Amygdala (tissue), 56 donors: ENCODE measurements at places on chromosomes 4 and X.

- no peak for DNase-seq
These were observed 101.9 kb downstream of the IGSF1 start for GRCh38 chrX:131187206-131187605.

- DNase-seq, result peak; percentile 13
These were observed 1.2 kb downstream of the GUCY1A1 start for GRCh38 chr4:155667568-155668511.

DNA sequence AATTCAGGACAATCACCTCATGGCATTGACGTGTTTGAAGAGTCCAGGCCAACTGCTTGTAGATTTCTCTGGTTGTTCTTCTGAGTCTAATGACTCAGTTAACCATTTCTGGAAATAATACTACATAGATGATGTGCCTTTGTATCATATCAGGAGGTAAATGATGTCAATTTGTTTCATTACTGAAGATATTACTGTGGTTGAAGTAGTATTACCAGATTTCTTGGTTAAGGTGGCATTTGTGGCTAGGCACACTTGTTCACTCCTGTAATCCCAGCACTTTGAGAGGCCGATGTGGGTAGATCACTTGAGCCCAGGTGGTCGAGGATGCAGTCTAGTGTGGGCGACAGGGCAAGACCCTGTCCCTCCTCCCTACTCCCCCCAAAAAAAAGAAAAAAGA is 15.7 kb downstream of the RPL9 start:
- DNase-seq, result no peak

- DNase-seq, result no peak
These were observed 97.7 kb upstream of the CASK start for GRCh38 chrX:42021058-42021457.

DNA sequence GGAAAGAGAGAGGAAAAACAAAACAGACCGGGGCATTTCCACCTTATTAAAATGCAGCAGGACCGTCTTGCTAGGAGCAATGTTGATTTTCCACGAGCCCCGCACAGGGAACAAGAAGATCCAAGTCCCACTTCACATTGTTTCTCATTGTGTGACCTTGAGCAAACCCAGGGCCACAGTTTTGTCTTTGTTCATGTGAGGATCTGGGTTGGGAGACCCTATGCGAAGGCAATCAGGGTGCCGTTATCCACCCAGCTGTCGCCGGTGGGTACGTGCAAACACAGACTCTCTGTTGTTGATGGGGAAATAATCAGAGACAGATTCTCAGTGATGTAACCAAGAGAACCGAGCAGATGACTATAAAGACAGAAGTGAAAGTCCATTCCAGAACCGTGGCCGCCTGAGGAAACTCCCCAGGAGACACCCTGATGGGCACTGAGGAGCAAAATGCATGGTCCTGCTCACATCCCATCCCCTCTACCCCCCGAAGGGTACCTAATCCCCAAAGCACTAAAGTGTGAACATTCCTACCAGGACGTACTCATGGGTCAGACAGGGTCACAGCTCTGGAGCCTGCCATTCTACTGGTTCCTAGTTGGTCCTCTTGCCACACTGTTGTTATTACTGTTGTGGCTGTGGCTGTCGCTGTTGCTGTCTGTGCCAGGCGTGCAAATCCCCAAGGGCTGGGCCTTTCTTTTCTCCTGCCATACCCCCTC is 102.7 kb upstream of the RBPJ start:
- DNase-seq, result peak; percentile 61

DNA sequence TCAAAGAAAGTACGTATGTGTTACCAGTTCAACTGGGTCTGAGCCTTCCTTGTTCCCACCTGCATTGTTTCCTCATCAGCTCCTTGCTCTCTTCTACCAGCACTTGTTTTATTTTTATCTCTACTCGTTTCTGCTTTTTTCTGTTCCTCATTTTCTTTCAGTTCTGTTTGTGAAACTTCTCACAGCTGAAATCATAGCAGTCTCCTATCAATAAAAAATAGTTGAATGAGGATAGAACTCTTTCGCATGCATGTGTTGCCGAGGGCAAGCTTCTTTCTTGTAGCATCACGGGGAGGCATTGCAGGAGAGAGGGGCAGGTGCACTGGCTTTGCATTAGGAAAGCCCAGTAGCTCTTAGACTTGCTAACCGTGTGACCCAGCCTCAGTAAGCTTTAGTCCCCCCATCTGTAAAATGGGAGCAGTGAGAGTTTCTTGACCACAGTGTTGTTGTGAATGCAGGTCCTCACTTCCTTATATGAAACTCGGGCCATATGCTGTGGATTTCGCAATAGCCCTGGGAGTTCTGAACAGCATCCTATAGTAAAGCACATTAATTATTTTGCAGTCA is 24.7 kb downstream of the OFD1 start:
- no peak for DNase-seq

DNA sequence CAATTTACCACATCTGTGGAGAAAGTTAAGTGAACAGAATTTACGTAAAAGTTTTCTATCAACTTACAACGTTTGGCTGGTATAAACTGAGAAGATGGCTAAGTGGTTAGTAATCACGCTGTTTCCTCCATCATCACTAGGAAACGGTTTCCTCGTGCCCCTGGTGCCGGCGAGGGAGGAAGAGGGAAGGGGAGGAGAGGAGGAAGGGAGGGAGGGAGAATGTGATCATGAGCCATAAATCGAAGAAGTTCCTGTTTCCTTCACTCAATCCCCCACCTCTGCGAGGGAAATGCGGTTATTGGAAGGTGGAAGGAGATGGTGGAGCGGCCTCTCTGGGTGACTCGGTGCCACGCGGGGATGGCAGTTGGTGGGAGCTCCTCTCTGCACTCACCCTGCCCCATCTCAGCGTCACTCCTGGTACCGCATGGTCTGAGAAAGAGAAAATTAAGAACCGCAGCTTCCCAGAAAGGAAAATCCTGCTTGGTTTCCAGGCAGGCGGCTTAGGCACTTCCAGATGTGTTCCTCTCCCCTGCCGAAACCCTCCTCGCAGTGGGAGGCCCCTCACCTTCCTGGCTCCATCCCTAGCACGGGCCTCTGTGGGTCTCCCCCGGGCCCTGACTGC is 216.8 kb downstream of the AFAP1 start:
- no peak for DNase-seq

- no peak for DNase-seq
These were observed 121.2 kb upstream of the TET2 start for GRCh38 chr4:105025263-105026017.

GRCh38 chrX:44651358-44651757 is 108.7 kb upstream of the FUNDC1 start:
- no peak for DNase-seq

DNA sequence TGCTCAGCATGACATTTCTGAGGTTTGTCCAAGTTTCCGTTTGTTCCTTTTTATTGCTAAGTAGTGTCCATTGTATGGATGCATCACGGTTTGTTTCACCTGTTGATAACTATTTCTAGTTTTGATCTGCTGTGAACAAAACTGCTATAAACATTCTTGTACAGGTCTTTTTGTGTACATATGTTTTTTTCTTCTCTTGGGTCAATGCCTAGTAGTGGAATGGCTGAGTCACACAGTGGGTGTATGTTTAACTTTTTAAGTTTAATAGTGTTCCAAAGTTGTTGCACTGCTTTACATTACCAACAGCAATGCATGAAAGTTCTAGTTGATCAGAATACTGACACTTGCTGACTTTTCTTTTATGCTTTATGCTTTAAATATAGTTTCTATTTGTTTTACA is 76.7 kb downstream of the MAOB start:
- no peak for DNase-seq

DNA sequence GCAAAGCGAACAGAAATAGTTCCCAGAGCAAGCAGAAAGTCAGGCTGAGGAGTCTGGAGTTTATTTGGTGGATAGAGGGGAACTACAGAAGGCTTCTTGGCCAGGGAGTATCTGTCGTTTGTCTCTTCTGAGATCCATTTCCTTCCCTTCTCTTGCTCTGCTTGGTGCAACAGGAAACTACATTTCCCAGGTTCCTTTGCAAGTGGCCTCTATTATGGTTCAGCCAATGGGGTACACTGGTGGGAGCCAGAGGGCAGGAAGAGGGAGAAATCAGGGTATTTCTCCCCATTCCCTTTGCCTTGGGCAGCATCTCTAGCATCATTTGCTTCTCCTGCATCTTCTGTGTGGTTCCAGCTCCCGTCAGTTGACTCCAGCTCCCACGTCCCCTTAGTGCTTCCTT is 142.1 kb downstream of the BCOR start:
- DNase-seq, result no peak

DNA sequence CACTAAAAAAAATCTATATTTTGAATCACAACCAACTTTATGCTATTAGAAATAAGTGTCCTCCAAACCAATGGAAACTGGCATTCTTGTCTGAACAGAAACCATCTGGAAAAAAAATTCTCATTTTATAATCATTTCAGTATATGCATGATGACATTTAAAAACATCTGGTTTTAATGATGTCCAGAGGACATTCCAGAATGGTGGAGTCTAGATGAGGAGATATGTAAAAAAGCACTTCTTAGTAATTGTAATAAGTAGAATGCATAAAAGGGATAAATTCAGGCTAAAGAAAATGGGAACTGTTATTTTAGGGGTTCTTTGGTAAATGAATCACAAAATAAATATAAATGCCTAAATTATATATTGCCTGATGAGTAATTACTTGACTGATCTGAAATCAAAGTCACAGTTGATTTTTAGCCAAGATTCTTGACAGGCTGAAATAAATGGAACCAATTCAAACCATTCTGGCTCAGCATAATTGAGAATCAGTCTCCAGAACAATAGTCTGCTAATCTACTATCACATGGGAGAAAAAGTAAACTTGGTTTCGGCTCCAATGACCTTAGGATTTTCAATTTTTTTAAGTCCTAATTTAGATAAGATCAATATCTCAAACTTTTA is 636.6 kb downstream of the FAT4 start:
- DNase-seq, result no peak

- DNase-seq, result no peak
These were observed 92.2 kb upstream of the SPRY1 start for GRCh38 chr4:123304151-123304964.

- no peak for DNase-seq
These were observed 504.5 kb upstream of the FRG1 start for GRCh38 chr4:189436207-189436606.
